ENCODE measurements at places on chromosomes 6 and 20.

- no peak for DNase-seq
Observed at GRCh38 chr6:4806337-4806725, 30.1 kb downstream of the CDYL start.

DNA sequence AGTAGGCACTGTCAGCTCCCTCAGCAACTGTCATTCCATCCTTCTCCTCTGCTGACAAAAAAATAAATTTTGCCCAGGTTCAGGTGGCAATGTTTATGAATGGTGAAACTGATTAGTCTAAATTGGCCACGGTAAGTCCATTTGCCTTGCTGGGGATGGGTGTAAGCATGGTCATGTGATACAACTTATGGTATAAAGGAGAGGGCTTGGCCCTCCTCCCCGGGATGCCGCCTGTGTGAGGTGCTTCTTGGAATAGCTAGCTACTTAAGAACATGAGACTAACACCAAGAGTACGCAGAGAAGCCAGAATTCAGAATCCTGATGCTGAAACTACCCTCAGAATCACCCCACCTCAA lies 94.4 kb upstream of the MAP7 start:
- DNase-seq = no peak

DNA sequence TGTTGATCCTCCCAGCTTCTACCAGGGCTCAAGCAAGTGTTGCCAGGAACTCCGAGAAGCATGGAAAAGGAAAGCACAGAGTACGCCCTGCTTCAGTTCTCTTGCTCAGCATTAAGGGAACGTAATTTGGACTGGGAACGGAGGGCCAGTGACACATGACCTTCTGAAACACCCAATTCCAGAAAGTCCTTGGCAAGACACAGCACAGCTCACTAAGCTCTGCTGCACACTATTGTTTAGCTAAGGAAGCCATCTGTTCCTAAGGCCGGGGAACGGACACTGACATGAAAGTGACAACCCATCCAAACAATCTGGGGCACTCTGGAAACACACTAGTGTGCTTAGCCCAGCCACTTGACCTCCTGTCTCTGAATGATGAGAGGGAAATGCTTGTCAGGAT lies 56.9 kb upstream of the NXT1 start:
- DNase-seq = no peak

GRCh38 chr20:21515300-21516179 lies 1.7 kb upstream of the NKX2-2 start:
- no peak for DNase-seq

GRCh38 chr6:36000451-36000850 lies 24.0 kb downstream of the SLC26A8 start:
- no peak for DNase-seq

DNA sequence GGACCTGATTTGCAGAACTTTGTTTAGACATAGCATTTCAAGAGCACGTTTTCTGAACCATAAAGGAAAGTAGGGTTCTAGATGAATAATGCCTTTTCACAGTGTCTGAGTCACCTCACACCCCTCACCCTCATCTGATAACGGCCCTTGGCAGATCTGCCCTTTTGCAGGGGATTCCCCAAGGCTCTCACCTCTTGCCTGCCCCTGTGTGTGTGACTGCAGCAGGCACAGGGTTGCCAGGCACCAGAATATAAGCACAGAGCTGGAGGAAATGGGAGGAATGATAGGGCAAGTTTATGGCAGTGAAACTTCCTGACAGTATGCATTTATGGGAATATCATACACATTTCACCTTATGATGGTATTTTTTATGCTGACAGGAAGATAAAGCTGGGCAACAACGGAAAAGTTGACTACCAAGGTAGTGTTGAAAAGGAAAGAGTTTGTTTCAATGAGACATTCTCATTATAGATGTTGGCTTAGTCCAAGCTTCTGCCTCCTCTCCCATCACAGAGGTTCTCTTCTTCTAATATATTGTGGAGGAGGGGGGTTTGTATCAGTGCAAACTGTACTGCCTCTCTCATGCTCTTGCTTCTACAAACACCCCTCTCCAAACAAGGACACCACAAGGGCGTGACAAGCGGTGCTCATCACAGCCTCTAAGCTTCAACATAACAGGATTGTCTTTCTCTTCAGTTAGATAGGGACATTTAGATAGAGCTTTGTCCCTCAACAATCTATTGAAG lies 101.5 kb upstream of the BACH2 start:
- DNase-seq = no peak

GRCh38 chr6:36969988-36970891 lies 15.7 kb downstream of the PI16 start:
- no peak for DNase-seq

DNA sequence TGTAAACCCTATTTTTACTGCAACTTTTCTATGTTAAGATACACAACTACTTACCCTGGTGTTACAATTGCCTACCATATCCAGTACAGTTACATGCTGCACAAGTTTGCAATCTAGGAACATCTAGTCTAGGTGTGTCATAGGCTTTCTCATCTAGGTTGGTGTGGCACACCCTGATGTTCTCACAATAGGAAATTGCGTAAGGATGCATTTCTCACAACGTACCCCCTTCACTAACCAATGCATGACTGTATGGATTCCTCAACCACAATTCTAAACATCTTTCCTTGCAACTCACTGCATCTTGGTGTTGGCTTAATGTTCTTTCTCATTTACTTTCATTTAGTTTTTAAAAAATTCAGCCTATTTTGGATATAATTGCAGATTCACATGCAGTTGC lies 31.6 kb downstream of the GJA10 start:
- no peak for DNase-seq

- DNase-seq = no peak
Observed at GRCh38 chr6:55643861-55644260, 64.9 kb upstream of the HMGCLL1 start.
